ENCODE measurements at places on chromosomes 4 and X.

- peak; percentile 49 for DNase-seq
Measured at GRCh38 chrX:153926858-153927671, 1.0 kb upstream of the ARHGAP4 start.

- DNase-seq = peak; percentile 69
Measured at GRCh38 chrX:123425904-123426303, 241.8 kb downstream of the GRIA3 start.

DNA sequence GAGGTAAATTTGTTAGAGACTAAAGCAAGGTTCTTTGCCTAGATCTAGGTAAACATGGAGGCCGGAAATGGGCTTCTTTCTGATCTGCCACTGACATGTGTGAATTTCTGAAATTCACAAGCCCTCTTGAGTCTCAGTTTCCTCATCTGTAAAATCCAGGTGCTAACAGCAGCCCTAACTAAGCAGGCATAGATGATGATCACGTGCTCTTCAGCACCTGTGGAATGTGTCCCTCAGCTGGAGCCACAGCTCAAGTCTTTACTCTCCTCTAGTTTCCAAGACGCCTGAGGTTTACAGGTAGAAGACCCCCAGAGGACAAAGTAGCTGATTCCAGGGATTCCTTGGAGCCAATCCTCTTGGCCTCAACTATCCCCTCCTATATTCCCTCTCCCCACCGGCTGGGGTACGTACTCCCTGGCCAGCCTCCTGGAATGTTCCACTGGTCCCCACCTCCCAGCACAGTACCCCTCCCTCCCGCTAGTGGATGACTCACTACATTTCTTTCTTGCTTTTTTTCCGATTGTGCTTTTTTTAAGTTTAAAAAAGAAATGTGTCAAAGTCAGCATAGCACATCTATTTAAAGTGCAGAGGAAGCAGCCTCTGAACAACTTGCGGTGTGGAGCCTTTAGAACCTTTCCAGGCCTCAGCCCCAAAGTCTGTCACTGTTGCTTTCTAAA is 98.4 kb downstream of the PHKA2 start:
- DNase-seq = peak; percentile 13

GRCh38 chrX:71629467-71629866 is 11.2 kb upstream of the CXCR3 start:
- no peak for DNase-seq

DNA sequence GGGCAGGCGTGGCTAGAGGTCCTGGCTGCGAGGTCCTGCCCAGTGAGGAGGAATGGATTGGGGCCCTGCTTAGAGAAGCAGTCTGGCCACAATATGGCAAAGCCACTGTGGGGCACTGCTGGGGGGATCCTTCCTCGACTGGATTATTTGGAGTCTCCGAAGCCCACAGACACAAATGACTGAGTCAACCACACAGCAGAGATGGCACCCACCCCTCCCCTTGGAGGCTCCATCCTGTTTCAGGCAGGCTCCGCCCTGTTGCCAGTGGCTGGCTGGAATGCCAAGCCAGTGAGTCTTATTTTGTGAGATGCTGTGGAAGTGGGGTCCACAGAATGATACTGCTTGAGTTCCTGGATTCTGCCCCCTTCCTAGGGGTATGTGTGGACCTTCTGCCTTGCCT is 363.9 kb downstream of the PPP1R2C start:
- DNase-seq = no peak

DNA sequence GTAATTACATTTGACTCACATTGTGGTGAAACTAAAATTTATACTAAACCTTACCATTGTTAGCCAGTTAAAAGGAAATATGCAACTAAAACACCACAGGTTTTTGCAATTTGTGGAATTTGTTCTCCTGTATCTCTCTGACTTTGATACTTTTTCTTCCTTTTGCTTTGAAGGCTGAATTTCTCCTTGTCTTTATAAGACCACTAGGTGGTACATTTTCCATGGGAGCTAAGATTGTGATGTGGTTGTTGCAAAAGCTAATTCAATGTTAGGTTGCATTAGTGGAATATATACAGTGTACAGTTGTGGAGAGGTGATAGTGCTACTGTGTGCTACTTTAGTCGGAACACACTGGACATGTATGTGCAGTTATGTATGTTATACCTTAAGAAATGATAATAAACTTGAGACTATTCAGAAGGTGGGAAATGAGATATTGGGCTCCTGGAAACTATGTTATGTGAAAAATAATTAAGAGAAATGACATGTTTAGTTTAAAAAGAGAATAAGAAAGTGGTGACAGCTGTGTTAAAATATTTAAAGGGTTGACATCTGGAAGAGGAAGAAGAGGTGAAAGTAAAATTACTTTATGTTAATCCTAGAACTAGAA is 70.3 kb downstream of the ARL9 start:
- DNase-seq = peak; percentile 66

GRCh38 chr4:13396161-13396560 is 88.0 kb downstream of the RAB28 start:
- DNase-seq = no peak

DNA sequence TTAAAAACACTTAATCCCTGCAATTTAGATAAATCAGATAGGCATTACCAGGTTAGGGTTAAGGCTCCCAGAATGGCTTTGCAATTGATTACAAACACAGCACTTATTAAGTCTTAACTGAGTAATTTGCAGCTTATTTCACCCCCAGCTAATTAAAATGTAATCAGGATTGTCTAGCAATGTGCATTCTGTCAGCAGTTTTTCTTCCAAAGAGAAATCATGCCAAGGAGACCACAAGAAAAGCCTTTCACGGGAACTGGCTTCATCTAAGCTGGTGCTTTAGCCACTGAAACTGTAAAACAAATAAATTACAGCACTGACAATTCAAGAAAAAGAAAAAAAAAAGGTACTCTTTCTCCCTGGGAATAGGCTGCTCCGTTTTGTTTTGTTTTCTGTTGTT is 2.1 kb downstream of the ANOS1 start:
- no peak for DNase-seq

DNA sequence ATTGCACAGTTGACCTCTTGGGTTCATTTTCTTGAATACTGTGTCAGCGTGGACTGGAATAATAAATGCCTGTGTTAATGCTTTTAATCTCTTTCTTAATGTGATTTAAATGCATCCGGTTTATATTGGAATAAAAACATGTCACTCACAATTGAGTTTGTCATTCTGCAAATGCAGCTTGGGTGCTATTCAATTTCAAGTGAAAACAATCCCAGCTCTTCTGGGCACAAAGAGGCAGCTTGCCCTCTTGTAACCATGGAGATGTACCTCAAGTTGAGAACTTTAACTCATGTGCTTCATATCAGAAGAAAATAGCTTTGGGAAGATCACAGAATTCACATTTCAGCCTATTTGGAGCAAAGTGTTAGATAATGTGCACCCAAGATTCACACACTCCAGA is 355.7 kb upstream of the GNPDA2 start:
- no peak for DNase-seq

DNA sequence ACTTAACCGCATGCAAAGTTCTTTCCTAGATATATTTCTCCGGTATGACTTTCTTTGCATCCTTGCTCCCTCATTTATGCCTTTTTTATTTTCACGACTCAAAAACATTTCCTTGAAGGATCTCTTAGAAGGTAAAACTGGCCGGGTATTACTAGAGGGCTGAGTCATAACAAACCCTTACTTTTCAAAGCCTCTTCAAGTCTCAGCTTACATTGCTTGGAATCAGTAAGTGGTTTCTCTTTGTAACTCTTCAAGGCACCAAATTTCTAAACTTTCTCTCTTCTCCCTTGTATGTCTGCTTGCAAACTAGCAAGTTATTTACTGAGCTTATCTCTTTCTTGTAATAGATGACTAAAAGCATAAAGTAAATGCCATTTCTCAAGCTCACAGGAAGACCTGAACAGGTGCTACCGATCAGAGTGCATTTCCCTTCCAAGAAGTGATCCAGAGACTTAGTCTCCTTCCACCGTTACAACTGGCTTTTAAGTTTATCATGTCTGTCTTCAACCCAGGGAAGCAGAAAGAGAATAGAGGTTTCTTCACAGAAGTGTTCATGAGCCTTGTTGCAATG is 75.5 kb downstream of the ANXA10 start:
- DNase-seq = no peak

DNA sequence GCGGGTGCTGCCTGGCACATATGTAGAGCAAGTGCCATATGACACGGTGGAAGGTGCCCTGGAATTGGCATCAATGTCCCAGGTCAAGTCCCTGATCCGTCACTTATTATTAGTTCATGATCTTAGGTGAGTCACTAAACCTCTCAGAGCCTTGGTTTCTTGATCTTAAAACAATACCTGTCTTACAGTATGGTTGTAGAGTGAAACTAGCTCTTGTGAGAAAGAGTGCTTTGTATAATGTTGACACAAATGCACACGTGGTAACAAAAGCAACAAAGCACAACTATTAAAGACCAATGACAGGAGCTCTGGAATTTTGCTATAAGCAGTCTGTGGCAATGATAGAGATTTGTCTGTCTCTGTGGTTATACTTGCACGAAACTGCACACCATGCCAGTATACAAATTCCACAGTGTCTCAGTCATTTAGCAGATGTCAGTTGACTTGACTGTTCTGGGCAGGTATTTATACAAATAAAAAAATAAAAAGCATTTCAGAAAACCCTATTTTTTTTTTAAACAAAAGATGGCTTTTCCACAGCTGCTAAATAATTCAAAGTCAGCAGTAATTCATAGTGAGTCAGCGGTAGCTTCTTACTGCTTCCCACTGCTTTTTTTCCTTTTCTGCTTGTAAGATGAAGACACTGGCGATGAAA is 19.7 kb upstream of the ACSL1 start:
- DNase-seq = peak; percentile 76

DNA sequence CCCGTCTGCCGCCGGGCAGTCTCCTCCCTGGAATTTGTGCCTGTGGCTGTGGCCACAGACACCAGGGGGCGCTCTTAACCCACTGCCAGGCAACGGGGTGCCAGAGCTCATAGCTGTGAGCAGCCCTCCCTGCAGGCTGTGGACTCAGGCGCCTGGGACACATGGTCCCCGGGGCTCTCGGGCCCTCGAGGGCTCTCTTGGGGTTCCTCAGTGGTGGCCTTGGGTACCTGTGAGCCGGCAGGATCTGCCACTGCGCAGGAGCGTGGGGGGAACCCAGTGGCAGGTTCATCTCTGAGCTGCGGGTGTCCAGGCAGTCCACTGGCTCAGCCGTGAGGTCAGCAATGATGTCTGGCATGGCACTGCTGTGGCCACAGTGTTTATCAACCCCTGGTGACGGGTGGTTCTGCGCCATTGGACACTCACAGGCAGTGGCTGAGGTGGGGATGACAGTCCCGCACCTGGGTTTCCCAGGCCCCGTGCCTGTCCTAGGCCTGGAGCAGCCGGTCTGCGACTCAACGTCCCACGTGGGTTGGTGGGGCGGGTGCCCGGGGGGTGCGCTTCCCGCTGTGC is 37.2 kb downstream of the PCGF3 start:
- peak; percentile 78 for DNase-seq

- DNase-seq = peak; percentile 24
Measured at GRCh38 chrX:115232933-115233496, 881 bp downstream of the LRCH2 start.

All from GM23248 (cell line).